ENCODE measurements at places on chromosomes 1 and 21.

GRCh38 chr1:33060579-33061083, 20.3 kb upstream of the AZIN2 start:
- DNase-seq, result no peak

GRCh38 chr1:1430114-1430982, 5.1 kb upstream of the VWA1 start:
- no peak for DNase-seq

- DNase-seq, result peak; percentile 89
These were observed at the start of gene UCK2 for GRCh38 chr1:165827268-165828102. TSS of gene UCK2 (plus strand) at chr1:165827614. CDS start at chr1:165827834, 220 bp downstream.

GRCh38 chr1:186442651-186443375, 18.1 kb downstream of the PDC start:
- no peak for DNase-seq

DNA sequence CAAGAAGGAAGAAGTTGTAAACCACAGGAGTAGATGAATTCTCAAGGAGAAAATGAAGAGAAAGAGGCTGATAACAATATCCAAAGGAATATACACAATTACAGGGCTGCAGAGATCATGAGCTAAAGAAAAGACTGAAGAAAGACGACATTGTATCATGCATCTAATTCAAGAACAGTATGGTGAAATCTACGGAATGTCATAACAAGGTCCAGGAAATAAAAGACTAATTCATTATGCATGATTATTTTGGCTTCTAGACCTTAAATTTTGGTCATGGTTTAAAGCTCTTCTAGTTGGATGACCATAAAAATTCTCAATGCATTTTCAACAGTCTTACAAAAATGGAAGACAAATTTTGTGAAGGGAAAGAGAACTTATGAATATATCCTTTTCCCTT, 71.7 kb downstream of the SH3GLB1 start:
- DNase-seq, result no peak
